ENCODE measurements at places on chromosomes 6 and 20.

- no peak for DNase-seq
These were observed 124.5 kb upstream of the TENT5A start for GRCh38 chr6:81876971-81877370.

- no peak for DNase-seq
These were observed 364.3 kb upstream of the HS3ST5 start for GRCh38 chr6:114707081-114707620.

DNA sequence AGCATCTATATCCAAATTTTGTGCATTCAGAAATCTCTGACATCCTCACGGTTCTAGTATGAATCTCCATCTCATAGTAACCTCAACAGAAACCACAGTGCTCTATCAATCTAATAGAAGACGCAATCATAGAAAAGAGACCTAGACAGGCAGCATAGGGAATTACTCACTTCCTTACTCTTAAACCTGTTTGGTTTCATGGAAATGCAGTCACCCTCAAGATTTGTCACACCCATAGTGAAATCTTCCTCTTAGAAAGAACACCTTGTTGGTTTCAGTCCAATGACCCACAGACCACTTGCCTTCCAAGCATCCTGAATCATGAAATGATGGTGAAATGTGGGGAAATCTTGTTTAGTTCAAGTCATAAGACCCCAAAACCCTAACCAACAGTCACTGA is 166.1 kb upstream of the PRDM1 start:
- no peak for DNase-seq

GRCh38 chr6:167757821-167758220 is 68.9 kb upstream of the AFDN start:
- DNase-seq, result no peak

DNA sequence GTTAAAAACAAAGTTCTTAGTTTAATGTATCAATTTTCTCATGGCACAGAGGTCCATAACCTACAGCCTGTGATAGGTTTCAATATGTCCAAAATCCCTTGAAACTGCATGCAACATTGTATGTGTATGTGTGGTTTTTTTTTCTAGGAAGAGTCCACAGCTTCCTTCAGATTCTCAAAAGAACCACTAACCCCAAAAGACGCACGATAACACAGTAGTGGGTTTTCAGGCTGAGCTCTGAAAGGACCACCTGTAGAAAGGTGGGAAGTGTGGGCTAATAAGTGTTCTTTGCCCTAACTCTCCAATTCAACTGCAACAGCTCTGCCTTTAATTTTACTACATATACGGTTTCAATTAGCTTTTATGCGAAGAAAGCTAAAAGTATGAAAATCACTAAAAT is 11.5 kb upstream of the KATNA1 start:
- no peak for DNase-seq

- peak; percentile 41 for DNase-seq
These were observed 19.9 kb downstream of the EZR start for GRCh38 chr6:158799051-158799792.

- DNase-seq, result no peak
These were observed 17.5 kb downstream of the FYN start for GRCh38 chr6:111855753-111856152.

DNA sequence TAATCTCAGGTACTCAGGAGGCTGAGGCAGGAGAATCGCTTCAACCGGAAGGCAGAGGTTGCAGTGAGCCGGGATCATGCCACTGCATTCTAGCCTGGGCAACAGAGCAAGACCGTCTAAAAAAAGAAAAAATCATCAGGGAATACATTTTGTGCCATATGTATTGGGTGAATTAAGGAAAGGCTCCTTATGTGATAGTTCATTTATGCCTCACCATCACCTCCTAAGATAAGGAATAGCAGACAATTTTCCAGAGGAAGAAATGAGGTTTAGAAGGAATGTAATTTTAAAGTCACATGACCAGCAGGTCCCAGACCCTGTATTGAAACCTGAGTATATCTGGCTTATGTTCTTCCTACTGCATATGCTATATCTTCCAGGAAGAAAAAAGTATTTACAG is 93.9 kb upstream of the FOXC1 start:
- DNase-seq, result no peak

DNA sequence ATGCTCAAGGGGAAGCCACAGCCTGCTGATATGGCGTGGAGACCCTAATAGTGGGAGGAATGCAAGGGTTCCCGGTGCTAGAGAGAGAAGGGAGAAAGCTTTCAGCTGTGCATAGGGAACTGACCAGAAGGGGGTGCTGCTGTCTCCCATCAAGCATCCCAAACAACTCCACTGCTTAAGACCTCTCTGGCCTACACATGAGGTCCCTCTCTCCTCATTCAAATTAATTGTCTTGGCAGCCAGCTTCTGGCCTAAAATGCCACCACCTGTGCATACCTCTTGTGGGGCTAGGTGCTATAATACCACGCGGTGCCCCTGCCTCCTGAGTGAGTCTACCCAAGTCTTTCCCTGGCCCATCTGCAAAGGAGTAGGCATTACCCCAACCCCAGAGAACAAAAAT is 14.5 kb downstream of the ADISSP start:
- DNase-seq, result peak; percentile 75

DNA sequence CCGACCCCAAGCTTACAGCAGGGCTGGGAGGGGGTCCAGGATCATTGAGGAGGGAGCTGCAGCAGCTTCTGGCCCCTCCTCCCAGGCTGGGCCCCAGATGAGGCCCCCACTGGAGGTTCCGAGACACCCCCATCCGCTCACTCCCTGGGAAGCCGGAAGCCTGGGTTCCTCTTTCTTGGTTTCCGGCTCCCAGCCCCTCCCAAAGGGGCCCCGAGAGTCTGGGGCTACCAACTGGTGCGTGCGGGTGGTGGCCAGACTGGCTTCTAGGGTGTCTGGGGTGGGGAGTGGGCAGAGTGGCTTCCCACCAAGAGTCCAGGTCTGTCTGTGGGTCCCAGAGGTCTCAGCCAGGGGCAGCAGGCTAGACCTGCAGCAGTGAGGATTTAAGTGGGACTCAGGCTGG is 2.2 kb downstream of the RGS19 start:
- peak; percentile 76 for DNase-seq

DNA sequence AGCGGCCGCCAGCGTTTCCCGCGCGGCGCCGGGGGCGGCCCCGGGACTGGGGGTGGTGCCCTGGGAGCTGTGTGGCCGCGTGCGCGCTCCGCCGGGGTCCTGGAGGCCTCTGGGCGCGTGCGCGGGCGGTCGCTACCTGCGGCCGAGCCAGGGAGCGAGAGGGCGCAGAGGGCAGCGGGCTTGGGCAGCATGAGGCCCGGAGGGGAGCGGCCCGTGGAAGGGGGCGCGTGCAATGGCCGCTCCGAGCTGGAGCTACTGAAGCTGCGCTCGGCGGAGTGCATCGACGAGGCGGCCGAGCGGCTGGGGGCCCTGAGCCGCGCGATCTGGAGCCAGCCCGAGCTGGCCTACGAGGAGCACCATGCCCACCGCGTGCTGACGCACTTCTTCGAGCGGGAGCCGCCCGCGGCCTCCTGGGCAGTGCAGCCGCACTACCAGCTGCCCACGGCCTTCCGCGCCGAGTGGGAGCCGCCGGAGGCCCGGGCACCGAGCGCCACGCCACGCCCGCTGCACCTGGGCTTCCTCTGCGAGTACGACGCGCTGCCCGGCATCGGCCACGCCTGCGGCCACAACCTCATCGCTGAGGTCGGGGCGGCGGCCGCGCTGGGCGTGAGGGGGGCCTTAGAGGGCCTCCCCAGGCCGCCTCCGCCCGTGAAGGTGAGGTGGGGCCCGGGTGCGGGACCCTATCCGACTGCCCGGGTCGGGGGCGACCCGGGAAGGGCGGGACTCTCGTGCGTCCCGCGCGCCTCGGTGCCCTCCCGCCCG is at the start of gene PM20D2:
TSS of gene PM20D2 (plus strand) at position 100 of the 762 bp plus-strand sequence. CDS start at position 190, 90 bp downstream.
- DNase-seq, result peak; percentile 90

DNA sequence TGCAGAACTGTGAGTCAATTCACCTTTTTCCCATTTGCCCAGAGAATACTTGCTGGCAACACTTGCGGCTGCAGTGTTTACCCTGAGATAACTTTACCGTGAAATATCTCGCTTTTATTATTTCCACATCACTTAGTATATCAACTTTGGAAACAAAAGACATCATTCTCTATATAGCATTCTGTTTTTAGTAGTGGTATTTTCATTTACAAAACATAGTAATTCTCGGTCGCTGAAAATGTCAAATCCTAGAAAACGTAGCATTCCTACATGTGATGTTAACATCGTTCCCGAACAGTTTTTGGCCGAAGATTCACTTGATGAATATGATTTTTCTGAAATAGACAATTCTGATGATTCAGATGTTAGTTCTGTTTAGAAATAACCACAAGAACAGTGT is 52.0 kb downstream of the NHLRC1 start:
- DNase-seq, result no peak

- DNase-seq, result no peak
These were observed 35.7 kb downstream of the CSNK2A1 start for GRCh38 chr20:507761-508332.

GRCh38 chr20:31676609-31676989 is 38.9 kb downstream of the COX4I2 start:
- DNase-seq, result no peak

DNA sequence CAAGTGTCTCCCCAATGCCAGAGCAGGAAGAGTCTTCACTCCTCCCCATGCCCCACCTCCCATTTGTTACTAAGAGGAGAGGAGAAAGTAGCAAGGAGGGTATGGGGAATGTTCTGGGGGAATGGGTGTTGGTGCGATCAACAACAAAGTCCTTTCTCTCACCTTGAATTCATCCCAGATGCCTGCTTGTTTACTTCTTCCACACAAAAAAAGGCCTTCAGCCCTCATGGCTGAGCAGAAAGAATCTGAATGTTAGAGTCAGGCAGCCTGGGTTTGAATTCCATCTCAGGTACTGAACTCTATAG is 9.9 kb downstream of the MOG start:
- no peak for DNase-seq

- no peak for DNase-seq
These were observed 318.5 kb downstream of the C6orf118 start for GRCh38 chr6:164990901-164991300.

DNA sequence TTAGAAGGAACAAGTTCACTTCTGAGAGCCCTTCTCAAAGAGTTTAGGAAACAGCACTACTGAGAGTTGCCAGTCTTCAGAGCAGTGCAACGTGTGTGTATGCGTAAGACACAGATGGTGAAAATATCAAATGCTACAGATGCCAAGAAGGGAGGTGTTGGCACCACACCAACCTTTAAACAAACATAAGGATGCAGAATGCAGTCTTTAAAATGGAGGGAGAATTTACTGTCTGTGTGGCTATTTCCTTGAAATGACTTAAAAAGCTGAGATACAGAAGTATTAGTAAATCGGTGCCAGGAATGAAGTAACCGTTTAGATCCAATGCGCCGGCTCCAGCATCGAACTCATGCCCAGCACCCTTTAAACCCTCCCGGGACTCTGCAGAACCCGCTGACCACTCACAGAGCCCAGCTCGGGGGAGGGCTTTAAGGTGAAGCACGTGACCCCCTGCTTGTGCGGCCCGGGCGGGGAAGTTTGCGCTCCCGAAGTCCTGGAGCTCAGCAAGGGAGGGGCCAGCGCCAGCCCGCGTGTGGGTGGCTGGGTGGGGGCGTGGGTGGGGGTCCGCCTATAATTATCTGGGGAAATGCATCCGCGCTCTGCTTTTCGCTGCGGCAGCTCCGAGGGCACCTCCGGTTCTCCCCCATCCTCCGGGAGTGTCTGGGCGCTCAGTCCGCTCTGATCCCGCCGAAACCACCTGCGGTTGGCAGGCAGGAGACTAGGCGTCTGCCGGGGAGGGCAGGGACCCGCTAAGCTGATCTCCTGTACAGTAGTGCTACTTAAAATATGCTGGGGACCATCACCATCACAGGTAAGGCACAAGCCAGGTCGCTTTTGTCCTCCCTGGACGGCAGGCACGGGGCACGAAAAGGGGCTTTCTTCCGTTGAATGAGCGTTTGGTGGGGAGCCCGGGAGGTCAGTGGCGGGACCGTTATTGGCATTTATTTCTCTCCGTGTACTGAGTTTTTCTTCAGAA is 66.0 kb downstream of the ZBTB2 start:
- DNase-seq, result peak; percentile 59

GRCh38 chr6:131065112-131065823 is 2.2 kb upstream of the EPB41L2 start:
- no peak for DNase-seq

DNA sequence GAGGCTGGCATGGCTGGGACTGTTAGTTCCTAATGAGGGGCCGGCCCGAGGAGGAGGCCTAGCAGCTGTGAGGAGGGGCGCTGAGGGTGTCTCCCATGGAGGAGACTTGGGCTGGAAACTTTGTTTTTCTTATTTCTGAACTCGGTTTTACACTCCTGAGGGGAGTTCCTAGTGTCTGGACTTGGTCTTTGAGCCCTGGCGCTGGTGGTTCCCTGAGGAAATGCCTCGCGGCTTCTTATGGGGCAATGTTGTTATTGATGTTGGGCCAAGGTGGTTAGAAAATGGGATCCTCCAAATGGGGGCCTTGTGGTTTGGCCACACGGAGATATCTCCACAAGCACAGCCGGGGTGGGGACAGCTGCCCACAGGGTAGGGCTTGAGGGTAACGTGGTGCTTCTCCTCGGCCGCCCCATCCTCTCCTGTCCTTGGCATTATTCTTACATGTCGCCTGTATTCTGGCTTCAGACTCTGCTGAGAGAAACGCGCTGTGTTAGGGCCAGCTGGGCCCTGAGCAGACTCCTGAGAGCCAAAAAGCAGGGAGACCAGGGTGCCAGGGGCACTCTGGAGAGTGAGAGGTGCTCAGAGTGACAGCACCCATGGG is 136.9 kb downstream of the FOXO3 start:
- no peak for DNase-seq

GRCh38 chr6:3899970-3900439 is 50.8 kb downstream of the FAM50B start:
- no peak for DNase-seq

DNA sequence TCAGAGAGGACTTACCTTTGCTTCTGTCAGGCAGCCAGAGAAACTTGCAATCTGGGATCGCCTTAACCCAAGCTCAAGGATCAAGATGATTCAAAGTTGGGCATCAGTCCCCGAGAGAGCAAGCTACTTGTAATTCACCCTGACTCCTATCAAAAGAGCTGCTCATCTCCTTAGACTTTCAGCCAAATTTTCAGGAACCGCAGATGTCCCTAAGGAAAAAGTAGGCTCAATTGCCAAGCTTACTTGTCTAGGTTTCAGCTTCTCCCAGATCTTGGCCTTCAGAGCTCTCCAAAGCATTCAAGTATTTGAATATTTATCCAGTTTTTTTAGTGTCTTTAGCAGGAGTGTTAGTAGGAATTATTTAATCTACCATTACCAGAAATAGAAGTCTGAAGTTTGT is 434.1 kb upstream of the MMS22L start:
- no peak for DNase-seq

GRCh38 chr20:35726842-35727711 is 15.0 kb downstream of the RBM39 start:
- no peak for DNase-seq

DNA sequence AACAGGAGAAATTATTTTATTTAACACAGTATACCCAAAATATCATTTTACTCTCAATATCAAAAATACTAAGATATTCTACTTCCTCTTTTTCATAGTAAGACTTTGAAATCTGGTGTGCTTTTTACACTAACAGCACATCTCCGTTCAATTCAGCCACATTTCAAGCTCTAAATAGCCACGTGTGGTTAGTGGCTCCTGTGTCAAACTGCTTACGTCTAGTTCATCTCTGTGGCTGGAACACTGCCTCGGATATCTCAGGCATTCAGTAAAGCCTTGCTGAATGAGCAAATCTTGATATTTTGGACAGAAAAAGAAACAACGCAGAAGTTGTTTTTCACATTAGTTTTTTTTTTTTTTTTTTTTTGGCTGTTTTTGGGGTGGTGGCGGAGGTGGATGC is 136.1 kb downstream of the EYA4 start:
- no peak for DNase-seq
